ENCODE measurements at places on chromosomes 3 and 15.

DNA sequence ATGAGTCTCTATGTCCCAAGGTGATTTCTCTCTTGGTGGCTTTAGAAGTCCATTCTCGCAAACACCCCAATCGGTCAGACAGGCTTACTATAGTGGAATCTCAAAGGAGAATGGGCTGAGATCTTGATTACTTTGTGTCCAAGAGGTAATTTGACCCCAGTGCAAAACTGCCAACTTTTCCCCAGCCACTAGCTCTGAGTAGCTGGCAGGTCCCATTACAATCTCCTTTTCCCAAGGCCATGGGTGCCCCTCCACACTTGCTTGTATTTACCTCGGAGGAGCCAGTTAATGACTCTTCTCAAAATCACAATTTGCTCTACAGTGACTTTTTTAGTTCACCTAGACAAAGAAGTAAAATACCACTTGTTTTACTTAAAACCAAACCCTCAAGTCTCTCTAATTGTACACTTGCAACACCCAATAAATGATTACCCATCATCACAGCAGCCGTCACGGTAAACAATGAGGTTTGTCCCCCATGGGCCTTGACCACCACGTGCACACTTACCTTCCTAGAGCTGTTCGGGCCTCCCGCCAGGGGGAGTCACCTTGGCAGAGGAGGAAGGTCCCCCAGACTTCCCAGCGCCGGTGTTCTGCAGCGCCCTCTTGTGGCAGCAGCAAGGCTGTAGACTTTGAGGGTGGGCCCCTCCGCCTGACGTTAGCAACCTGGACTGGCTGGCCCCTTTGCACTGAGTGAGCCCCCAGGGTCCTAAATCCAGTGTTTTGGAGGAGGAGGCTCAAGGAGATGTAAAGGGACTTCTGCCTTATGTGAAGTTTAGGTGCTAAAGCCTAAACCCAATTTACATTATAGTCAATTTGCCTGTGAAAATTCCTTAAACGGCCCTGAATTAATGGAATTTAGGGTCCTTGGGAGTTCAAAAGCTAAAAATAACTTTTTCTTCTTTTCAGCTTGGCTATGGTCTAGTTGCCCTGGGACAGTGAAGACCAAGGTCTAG, 18.7 kb upstream of the HDAC11 start:
- no peak for DNase-seq

GRCh38 chr3:15327941-15328340, 4.4 kb downstream of the SH3BP5 start:
- DNase-seq: peak; percentile 50

- DNase-seq: no peak
These were observed 54.0 kb downstream of the DPH6 start for GRCh38 chr15:35491999-35492398.

DNA sequence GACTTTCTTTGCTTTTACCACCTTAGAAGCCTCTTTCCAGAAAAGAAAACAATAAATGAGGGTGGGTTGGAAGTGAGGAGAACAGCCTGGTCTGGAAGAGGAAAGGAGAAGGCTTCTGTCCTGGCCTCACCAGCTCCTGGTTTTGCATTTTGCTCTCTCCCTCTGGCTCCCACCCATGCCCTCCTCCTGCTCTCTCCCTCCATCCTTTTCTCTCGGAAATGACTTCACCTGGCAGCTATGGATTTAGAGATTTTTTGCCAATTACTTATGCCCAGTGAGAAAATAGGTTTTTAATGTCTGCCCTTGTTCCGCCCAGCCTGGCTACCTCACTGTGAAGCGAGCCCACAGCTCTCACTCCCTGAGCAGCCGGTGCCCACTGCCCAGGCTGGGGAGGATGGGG, 77.9 kb upstream of the NTRK3 start:
- DNase-seq: no peak

DNA sequence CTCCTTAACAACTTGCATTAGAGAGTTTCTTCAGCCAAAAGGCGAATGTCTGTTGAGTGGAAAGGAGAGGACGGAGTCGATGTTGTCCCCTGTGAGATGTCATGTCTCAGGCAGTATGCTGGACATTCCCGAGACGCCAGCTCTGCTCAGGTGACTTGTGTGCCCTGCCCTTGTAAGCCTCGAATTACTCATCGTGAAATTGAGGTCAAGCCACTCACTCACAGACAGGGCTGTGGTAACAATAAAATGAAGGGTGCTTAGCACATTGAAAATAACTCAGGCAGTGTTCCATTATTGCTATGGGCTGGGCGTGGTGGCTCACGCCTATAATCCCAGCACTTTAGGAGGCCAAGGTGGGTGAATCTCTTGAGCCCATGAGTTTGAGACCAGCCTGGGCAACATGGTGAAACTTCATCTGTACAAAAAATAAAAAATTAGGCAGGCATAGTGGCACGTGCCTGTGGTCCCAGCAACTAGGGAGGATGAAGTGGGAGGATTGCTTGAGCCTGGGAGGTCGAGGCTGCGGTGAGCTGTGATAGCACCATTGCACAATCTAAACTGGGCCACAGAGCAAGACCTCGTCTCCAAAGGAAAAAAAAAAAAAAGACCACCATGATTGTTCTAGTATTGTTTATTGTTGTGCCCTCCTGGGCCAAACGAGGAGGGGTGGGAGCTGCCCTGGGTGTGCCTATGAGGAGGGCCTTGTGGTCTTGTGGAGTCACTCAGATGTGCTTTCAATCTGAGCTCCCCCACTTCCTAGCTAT, 214.4 kb downstream of the THSD4 start:
- no peak for DNase-seq

- no peak for DNase-seq
These were observed 32.9 kb downstream of the ALCAM start for GRCh38 chr3:105399611-105400010.

DNA sequence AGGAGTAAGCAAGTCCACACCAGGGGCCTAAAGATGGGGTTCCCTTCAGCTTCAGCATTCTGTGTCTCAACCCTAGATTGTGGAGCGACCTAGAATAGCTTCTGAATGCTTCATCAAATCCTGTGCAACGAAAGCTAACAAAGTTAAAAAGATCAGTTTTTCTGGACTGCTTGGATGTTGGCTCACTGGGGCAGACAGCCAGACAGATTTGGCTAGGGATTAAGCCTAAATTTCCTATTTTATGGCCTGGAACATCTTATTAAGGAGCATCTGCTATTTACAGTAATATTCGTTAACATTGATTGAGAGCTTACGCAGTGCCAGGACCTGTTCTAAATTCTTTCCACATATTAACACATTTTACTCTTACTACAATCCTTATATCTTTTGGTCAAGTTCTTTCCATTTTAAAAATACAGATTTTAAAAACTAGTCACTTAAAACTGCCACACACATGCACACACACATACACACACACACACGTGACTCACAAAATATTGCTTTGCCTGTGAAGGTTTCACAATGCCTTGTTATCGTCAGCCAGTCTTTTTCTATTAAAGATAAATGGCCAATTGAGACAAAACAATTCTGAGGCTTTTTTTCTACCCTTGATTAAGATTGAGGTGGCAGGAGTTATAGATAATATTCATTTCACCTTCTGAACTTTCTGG, 173.3 kb upstream of the SNTN start:
- DNase-seq: no peak

GRCh38 chr3:128804811-128805155, 74.6 kb upstream of the ACAD9 start:
- no peak for DNase-seq

DNA sequence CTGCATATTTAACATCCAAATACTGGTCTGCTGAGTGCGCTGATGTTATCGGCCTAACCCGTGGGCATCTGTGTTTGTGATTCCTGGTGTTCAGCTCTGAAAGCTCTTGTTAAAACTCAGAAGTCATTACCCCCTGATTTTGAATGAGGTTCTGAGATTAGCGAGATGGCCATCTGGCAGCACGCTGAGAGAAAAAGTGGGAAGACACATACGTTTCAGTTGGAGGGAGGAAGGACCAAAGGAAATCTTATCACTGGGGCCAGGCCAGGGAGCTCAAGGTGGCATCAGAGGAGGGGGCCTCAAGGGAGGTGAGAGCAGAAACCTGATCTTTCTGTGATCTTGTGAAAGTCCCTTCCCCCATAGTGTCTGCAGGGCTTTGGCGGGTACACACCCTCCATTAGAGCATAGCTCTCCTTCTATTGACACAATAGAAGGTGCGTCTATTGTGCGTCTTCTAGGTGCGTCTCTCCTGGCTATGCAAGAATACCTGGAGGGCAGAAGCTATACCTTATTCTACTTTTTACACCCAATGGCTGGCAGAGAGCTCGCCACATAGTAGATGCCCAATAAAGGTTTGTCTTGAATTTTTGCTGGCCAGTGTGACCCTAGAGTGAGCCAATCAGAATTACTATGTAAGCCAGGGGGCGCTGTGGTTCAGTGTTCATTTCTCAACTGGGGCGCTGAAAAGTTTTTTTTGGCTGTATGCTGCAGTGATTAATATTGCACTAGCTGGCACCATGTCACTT, 182.4 kb downstream of the SHQ1 start:
- no peak for DNase-seq

DNA sequence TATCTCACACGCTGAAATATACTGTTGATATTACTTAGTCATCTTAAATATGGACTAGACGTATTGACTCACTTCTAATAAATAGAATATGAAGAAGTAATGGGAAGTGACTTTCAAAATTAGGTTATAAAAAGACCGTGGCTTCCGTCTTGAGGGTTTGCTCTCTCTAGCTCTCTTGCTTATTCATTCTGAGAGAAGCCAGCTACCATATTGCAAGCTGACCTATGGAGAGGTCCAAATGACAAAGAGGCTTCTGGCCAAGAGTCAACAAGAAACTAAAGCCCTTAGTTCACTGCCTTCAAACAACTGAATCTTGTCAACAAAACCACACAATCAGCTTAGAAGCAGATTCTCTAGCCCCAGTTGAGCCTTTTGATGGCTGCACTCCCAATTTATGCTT, 46.1 kb downstream of the SLC9C1 start:
- DNase-seq: no peak
